ENCODE measurements at places on chromosomes 13 and 19.

- DNase-seq, result no peak
Measured at GRCh38 chr13:59330764-59331163, 833.0 kb downstream of the DIAPH3 start.

DNA sequence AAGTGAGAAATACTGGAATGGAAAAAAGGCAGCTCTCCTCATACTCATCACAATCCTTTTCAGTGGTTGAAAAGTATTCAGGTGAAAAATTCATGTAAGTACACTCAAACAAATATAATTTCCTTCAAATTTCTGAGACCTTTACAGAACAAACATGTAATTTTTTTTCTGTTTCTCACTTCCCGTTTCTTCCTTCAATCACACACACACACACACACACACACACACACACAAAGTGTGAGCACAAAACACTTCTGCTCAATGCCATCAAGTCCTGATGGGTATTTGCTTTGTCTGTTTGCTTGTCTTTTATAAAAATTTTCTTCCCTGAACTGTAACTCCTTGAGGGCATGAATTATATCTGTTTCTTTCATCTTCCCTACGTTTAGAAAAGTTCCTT is 110.6 kb downstream of the LIG4 start:
- DNase-seq, result no peak

- DNase-seq, result no peak
Measured at GRCh38 chr13:26061947-26062346, 10.1 kb upstream of the SHISA2 start.

- DNase-seq, result no peak
Measured at GRCh38 chr13:78770601-78771000, 111.6 kb upstream of the OBI1 start.

DNA sequence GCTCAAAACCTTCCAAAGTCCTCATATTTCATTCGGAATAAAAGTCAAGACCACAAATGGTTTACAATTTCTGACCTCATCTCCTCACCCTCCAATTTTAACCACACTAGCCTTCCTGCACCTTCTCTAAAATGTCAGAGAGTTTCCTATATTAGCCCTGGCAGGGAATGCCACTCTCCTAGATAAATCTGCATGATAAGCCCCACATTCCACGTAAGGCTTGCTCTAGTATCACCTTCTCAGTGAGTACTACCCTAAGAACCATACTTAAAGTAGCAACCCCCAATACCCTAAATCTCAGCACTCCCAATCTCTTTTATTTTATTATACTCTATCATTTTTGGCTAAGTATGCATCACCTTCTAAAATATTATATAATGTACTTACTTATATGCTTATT is 100.5 kb upstream of the SLITRK5 start:
- no peak for DNase-seq

DNA sequence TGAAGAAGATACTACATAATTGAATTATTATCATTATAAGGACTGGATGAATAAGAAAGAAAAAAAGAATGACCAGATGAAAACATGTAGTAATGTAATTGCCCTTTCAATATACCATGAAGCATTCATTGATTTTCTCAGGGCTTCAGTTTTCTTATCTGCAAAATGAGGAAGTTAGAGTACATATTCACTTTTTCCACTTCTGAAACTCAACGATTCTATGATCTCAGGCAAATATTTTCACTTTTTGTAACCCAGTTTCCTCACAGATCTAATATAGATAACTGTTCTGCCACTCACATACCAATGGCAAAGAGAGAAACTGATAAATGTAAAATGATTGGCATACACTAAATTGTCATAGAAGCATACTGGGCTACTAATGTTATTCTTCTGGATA is 856.6 kb upstream of the KLHL1 start:
- no peak for DNase-seq

GRCh38 chr19:53511933-53512374 is 26.0 kb upstream of the ZNF331 start:
- peak; percentile 89 for DNase-seq

- no peak for DNase-seq
Measured at GRCh38 chr13:41199526-41199925, 5.2 kb upstream of the KBTBD7 start.

DNA sequence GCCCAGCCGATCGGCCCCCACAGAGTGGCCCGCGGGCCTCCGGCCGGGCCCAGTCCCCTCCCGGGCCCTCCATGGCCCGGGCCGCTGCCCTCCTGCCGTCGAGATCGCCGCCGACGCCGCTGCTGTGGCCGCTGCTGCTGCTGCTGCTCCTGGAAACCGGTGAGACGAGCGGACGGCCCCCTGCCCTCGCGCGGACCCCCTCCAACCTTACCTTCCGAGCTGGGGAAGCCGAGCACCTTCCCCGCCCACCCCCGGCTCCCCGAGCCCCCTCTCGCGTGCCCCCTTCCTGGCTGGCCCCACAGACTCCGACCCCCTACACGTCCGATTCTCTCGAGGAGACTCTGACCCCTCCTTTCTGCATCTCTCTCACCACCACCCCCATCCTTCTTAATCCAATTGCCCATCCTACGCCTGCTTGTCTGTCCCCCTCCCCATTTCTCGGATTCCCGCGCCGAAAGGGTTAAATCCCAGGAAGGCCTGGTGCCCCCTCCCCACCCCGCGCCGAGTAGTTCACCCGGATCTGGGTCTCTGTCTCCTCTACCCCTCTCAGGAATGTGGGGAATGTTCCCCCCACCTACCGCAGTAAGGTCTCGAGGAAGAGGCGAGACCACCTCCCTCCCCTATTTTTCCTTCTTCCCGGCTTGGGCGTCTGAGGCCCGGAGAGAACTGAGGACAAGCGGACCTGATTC is 502 bp downstream of the NECTIN2 start:
- no peak for DNase-seq

DNA sequence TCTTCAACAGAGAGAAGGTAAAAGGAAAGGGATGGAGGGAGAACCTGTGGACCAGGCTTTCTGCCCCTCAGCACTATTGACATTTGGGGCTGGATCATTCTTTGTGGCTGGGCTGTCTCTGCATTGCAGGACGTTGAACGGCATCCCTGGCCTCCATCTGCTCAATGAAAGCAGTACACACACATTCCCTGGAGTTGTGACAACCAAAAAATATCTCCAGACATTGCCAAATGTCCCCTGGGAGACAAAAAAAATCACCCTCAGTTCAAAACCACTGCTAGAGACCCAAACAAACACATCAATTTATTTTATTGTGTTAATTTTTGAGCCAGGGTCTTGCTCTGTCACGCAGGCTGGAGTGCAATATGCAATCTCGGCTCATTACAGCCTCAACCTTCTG is 43.3 kb downstream of the INSR start:
- no peak for DNase-seq

- DNase-seq, result peak; percentile 26
Measured at GRCh38 chr19:31350693-31351055, 1.4 kb upstream of the TSHZ3 start.

DNA sequence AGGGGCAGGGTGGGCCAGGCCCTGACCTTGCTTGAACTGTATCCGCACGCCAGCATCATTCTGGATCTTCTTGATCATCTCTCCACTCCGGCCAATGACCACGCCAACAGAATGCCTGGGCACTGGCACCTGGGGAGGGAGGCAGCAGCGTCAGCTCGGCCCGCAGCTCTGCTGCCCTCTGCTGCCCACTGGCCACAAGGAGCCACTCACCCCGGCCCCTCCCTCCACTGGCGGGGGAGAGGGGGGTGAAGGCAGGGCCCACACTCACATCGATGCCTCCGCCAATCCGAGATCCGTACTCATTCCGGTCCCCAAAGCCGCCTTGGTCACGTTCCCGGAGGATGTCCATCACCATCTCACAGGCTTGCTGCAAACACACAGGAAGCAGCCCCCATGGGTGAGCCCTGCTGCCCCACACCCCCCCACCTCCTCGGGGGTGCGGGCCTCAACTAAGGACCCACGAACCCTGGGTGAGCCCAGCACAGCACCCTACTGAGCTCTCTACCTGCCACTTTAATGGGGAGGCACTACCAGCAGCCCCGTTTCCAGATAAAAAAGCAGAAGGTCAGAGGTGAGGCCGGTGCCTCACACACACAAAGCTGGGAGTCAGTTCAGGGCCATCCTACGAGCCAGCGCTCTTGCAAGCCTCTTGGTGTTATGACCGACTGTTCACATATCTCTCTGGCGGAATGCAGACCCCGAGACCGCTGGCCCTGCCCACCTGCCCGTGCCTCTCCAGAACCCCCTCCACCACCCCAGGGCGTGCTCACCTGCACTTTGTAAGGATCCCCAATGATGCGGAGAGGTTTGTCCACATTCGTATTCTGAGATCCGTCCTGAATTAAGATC is 6.7 kb downstream of the KHSRP start:
- no peak for DNase-seq

DNA sequence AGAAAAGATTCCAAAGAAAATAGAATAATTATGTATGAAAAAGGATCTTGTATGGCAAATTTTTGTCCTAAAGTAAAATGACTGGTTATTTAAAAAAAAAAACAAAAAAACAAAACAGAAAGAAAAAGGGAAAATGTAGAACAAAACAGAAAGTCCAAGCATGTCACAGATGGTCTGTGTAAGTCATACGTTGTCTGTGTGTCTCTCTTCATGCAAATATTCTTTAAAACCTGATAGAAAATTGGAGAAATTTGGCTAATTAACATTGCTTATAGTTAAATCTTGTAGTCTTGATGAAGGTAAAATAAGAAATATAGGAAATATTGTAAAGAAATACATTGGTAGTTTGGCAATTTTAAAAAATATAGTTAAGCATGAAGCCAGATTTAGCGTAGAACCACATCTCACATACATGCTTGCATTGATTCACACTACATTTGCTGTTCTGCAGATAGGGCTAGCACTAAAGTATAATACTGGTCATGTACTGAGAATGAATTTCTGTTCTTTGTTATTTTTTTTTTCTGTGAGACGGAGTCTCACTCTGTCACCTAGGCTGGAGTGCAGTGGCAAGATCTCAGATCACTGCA is 58.4 kb downstream of the SPRYD7 start:
- no peak for DNase-seq

Measured in trophoblast cell (in vitro differentiated cells and primary cell).